Neural crest cell (in vitro differentiated cells): ENCODE measurements at places on chromosomes 1 and 21. TPM values are rescaled to one million over a fixed set of nuclear protein-coding genes. Genes with fewer than 3 reads are reported as not detected.

The PRR9 gene
- total RNA-seq, result not detected in 2 replicates

GRCh38 chr1:204103431-204103741, 30.5 kb downstream of the SOX13 start:
- DNase-seq, result no peak
- H3K36me3 ChIP-seq, result no peaks in the 10 kb centered on the region
- no peak overlapping the region for H3K4me3 ChIP-seq

DNA sequence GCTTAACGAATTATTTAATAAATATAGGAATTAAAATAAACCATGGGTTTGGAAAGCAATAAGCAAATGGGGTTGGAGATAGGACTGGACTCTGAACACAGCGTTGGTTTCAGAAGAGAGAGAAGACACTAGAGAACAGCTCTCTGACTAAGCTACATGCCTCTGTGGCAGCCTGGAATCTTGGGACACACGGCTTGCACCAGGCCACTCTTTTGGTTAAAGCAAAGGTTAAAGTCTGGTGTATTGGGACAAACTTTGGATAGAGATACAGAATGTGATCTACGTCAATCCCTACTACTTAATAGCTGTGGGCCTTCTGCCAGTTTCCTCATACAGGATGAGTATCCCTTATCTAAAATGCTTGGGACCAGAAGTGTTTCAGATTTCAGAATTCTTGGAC, 49.7 kb upstream of the HSD17B7 start:
- no peak for DNase-seq
- no peaks in the 10 kb centered on the region for H3K27me3 ChIP-seq
- no peak overlapping the region for H3K4me3 ChIP-seq
- no peaks in the 10 kb centered on the region for H3K36me3 ChIP-seq
- H3K27ac ChIP-seq, result no peak overlapping the region
- no peaks in the 10 kb centered on the region for H3K4me1 ChIP-seq

The REN gene
- not detected in 2 replicates for total RNA-seq

DNA sequence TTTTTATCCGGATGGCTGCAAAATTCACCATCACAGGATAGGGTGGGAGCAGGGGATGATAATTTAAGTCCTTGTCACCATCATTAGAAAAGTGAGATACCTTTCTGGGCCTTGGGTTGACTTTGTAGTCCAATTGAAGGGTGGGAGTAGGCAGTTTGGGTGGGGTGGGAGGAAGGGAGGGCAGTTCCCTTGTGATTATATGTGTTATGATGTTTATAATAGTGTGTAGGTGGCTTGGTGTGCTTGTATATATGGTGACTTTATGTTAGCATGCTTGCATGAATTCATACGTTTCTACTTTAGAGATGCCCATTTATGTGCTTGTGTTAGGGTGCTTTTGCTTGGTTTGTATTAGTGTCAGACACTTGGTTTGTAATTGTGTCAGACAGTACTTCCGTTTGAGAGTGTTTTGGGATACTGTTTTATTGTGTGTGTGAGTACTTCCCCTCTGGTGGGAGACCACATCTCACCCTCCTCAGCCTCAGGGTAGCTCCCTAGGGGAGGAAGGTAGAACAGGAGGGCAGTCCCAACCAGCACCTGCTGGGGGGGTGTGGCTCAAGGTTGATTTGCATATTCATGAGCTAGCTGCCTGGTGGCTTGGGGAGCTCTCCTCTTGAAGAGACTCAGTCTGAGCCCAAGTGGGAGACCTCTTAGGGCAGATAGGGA, 6.3 kb upstream of the POU3F1 start:
- DNase-seq, result no peak
- no peaks in the 10 kb centered on the region for H3K36me3 ChIP-seq
- H3K4me3 ChIP-seq, result no peak overlapping the region
- H3K4me1 ChIP-seq, result peaks cover 52% of the 10 kb centered on the region
- peaks cover 46% of the 10 kb centered on the region for H3K27me3 ChIP-seq

DNA sequence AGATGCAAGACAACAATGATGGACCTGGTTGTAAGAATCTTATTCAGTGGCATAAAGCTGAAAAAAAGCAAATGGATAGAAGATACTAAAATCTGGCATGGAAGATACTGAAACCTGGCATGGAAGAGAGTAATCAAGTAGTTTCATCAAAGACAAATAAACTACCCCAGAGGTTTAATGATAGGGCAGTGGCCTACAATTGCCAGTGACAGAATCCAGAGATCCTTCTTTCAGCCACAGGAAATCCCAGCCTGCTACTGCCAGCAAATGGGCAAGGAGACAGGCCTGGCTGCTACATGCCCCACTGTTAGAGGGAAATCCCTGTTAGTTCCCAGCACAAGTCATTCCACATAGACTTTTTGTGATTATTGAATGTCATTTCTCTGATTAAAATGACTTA, 409.4 kb downstream of the VAV3 start:
- no peak overlapping the region for H3K27ac ChIP-seq
- no peak overlapping the region for H3K4me3 ChIP-seq
- no peaks in the 10 kb centered on the region for H3K36me3 ChIP-seq

- no peak overlapping the region for H3K27ac ChIP-seq
- no peak for DNase-seq
- H3K36me3 ChIP-seq, result peaks cover 5% of the 10 kb centered on the region
- peaks cover 14% of the 10 kb centered on the region for H3K4me1 ChIP-seq
- no peaks in the 10 kb centered on the region for H3K27me3 ChIP-seq
- no peak overlapping the region for H3K4me3 ChIP-seq
Measured at GRCh38 chr1:246629030-246629429, 62.8 kb downstream of the CNST start.

The C1QTNF12 gene
- total RNA-seq, result 0.66 and 0.79 TPM in 2 replicates

The ZNF593OS gene
- not detected in 2 replicates for total RNA-seq

DNA sequence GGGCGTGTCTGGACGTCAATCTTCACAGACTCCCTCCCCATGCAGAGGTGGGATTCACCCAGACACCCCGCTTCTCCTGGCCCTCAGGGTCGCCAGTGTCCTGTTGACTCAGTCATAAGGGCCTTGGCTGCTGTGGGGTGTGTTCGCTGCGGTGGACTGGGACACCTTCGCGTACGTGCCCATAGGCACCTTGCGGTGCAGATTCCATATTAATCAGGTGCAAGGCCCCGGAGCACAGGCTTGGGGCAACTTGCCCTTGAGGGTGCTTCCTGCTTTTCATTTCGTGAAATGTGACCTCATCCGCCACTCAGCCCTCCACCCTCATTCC, 398 bp upstream of the SLC30A10 start:
- DNase-seq, result no peak
- no peak overlapping the region for H3K27ac ChIP-seq
- peaks cover 46% of the 10 kb centered on the region for H3K27me3 ChIP-seq
- peaks cover 5% of the 10 kb centered on the region for H3K4me1 ChIP-seq
- no peaks in the 10 kb centered on the region for H3K36me3 ChIP-seq

DNA sequence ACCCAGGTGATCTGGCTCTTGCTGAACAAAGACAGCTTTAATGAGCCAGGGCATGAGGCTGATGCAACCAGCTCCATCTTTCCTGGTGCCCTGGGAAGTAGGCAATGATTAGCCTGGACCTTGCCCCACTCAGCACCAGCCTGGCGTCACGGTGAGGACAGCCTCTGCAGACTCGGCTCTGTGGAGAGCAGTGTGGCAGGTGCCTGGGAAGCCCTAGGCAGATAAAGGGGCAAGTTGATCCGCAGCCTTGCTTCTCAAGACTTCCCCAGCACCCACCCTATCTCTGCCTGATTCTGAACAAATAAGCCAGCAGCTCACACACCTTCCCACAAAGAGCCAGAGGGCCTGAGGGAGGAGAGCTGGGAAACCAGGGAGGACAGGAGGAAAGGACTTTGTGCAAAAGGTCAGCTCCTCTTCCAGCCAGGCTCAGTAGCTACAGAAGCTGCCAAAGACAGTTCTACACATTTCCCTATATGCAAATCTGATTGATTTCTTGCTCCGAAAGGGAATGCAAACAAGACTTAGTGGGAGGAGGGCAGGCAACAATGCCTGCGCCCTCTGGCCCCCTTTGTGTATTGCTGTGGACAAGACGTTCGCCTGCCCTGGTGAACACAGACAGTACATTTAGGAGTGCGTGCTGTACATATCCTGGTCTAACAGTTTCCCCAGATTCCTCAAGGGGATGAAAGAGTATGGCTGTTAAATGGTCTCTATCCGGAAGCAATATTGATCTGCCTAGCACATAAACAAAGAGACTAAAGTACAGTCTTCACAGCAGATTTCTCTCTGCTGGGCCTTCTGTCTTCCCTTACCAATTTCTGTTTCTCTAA, 63.8 kb downstream of the BCAR3 start:
- H3K27ac ChIP-seq, result peak overlapping the region; percentile 99
- peaks cover 4% of the 10 kb centered on the region for H3K36me3 ChIP-seq
- peaks cover 81% of the 10 kb centered on the region for H3K4me1 ChIP-seq

GRCh38 chr1:208250613-208251012, 6.4 kb upstream of the PLXNA2 start:
- H3K36me3 ChIP-seq, result no peaks in the 10 kb centered on the region
- no peak for DNase-seq
- no peak overlapping the region for H3K27ac ChIP-seq
- no peak overlapping the region for H3K4me3 ChIP-seq
- peaks cover 18% of the 10 kb centered on the region for H3K27me3 ChIP-seq
- H3K4me1 ChIP-seq, result peaks cover 22% of the 10 kb centered on the region

The MRTO4 gene
- total RNA-seq, result 57.3 and 58.3 TPM in 2 replicates

The GUCA2A gene
- not detected in 2 replicates for total RNA-seq

The PTPRU gene
- 4.8 and 5.1 TPM in 2 replicates for total RNA-seq

GRCh38 chr1:61255358-61255703, 173.0 kb downstream of the NFIA start:
- H3K36me3 ChIP-seq, result no peaks in the 10 kb centered on the region
- peaks cover 23% of the 10 kb centered on the region for H3K4me1 ChIP-seq
- H3K27me3 ChIP-seq, result no peaks in the 10 kb centered on the region
- no peak overlapping the region for H3K4me3 ChIP-seq
- DNase-seq, result no peak

DNA sequence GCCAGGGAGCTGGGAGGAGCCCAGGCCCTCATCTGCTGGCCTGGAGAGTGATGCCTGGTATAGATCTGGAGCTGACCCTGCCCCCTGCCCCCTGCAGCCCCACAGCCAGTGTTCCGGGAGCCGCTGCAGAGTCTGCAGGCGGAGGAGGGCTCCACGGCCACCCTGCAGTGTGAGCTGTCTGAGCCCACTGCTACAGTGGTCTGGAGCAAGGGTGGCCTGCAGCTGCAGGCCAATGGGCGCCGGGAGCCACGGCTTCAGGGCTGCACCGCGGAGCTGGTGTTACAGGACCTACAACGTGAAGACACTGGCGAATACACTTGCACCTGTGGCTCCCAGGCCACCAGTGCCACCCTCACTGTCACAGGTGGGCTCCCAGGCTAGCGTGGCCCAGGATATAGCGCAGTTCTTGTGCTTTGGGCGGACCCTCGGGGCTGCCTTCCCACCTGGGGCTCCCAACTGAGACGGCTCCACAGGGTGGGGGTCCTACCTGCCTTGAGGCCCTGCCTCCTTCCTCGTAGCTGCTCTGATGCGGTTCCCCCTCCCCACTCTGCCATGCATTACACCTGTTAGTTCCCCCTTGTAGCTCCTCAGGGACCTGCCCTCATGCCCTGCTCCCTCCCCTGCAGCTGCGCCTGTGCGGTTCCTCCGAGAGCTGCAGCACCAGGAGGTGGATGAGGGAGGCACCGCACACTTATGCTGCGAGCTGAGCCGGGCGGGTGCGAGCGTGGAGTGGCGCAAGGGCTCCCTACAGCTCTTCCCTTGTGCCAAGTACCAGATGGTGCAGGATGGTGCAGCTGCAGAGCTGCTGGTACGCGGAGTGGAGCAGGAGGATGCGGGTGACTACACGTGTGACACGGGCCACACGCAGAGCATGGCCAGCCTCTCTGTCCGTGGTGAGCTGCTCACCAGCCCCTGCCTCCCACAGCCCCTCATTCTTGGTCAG, 98.7 kb downstream of the OBSCN start:
- H3K36me3 ChIP-seq, result peaks cover 38% of the 10 kb centered on the region
- H3K27me3 ChIP-seq, result no peaks in the 10 kb centered on the region
- no peak overlapping the region for H3K27ac ChIP-seq
- H3K4me1 ChIP-seq, result no peaks in the 10 kb centered on the region

DNA sequence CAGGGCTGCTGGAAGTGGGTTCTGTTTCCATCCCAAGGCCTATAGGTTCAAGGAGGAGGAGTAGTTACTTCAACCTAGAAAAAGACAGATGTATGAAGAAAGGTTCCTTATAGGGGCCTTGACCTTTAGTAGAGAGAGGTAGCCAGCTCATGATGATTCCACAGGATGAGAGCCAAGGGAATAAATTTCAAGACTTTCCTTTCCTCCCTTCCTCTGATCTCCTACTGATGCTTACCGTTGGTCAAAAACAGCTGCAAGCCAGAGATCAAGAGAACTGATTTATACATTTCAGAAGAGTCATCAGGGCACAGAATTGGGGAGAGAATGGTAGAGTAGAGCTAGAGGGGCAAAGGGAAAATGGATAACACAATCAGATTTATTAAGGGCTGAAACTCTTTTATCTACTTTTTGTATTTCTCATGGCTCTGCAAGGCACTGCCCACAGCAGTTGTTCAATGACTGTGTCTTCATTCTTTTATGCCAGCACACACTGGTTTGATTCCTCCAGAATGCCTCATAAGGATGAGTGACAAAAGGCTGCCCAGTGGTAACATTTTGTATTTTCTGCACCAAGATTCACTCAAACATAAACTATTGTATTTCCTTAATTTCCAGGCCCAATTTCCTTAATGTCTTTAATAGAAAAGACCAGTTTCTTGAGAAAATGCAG, 37.4 kb downstream of the AK5 start:
- H3K4me1 ChIP-seq, result no peaks in the 10 kb centered on the region
- no peaks in the 10 kb centered on the region for H3K36me3 ChIP-seq
- no peak for DNase-seq
- H3K27me3 ChIP-seq, result no peaks in the 10 kb centered on the region
- no peak overlapping the region for H3K4me3 ChIP-seq
- H3K27ac ChIP-seq, result no peak overlapping the region

DNA sequence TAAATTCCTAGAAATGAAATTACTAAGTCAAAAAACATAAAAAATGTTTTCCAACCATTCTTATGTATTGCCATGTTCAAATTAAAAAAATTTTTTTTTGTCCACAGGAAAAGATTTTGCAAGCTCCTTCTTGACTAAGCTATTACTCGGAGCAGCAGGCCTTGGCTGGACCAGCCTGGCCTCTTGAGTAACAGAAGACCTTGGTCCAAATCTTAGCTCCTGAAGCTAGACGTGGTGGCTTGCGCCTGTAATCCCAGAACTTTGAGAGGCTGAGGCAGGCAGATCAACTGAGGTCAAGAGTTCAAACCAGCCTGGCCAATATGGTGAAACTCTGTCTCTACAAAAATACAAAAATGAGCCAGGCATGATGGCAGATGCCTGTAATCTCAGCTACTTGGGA, 77.6 kb downstream of the CLSTN1 start:
- DNase-seq, result no peak
- H3K36me3 ChIP-seq, result peaks cover 22% of the 10 kb centered on the region
- no peak overlapping the region for H3K4me3 ChIP-seq
- H3K27me3 ChIP-seq, result no peaks in the 10 kb centered on the region
- no peaks in the 10 kb centered on the region for H3K4me1 ChIP-seq
- H3K27ac ChIP-seq, result no peak overlapping the region

DNA sequence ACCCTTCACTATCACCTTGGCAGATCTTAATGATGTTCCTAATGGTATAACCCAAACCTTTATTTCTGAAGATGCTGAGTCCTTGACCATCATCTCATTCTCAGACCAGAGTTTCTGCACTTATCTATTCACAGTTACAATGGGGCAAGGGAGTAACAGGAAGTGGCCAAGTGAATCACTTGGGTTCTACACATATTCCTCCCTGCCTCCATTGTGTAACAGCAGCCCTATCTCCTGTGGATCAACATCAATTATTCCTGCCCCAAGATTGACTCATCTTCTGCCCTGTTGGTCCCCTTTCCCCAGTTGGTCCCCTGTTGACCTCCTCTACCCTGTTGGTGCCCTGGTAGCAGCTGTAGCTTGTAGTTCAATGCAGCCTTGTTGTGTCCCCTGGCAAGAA, 10.3 kb upstream of the S100A7 start:
- no peak for DNase-seq
- H3K36me3 ChIP-seq, result peaks cover 2% of the 10 kb centered on the region
- peaks cover 42% of the 10 kb centered on the region for H3K27me3 ChIP-seq
- no peak overlapping the region for H3K4me3 ChIP-seq
